ENCODE measurements at places on chromosomes 1 and 21.

DNA sequence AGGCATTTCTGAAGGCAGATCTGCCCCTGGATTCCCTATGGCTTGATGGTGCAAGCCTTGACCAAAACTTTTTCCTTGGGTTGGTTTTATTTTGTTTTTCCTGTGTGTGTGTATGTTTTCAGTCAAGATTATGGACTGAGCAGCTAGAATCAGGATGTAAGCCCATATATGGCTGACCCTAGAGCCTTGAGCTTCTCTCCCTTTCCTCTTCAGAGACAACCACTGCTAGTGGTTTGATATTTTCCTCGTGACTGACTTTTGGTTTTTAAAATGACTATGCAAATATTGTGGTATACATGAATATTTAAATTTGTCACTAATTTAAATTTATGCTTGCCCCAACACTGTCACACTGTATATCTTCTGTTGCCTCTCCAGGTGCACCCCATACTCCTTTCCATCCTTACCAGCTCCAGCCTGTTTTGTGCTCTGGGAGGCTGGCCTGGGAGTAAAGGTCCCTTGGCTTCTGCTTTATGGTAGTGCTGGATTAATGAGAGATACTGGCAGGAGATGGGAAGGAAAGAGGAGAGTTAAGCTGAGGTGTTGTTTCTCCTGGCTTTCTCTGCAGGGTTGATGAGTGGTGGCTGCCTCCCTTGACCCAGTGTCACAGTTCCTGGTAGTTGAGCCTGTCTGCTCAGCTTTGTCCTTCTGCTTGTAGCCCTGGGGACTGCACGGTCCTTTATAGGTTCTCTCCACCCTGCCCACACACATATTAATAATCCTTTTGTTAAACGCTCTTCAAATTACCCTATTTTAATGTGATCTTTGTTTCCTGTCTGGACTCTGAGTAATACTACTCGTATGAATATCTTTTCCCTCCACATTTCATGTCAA is 44.4 kb downstream of the RWDD3 start:
- DNase-seq = no peak

DNA sequence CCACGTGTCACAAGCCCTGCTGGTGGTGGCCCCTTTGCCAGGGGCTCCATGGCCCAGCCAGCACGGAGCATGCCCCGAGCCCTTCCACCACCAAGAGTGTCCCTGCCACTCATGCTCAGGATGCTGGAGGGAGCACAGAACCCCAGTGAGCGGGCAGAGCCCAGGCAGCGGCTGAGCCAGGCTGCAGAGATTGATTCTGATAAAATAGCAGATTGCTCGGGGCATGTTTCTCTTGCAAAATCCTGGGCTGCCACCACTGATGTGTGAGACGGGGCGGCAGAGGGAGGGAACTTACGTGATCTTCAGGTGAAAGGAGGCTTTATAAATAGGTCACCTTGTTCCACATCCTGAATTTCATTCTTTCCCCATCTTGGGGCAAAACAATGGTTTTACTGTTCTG is 53.2 kb downstream of the SPSB1 start:
- DNase-seq = no peak

GRCh38 chr1:178599087-178599486 is 86.2 kb downstream of the TEX35 start:
- DNase-seq = no peak

DNA sequence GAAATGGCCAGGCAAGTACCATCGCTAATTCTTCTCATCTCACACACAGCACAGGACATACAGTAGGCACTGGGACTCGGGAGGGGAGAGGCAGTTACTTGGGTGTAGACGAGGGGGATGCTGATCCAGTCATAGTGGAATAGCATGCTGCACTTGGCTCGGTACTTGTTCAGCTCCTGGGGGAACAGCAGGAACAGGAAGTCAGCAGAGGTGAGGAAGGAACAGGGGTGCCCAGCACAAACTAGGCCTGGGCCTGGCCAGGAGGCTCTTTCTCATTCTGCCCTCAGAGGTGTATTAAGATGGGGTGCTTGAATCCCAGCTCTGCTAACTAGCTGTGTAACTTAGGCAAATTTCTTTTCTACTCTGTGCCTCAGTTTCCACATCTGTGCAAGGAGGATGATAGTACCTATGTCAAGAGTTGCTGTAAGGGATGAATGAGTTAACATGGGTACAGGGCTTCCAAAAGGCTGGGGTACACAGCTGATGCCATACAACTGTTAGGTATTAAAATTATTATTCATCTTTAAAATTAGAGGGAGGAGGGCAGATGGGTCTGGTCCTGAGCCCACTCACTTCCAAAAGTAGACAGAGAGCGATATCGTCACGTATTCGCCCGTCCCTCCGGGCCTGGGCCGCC is 2.4 kb downstream of the BEST4 start:
- DNase-seq = no peak

- DNase-seq = peak; percentile 80
Measured at GRCh38 chr1:182259229-182259872, 132.2 kb downstream of the GLUL start.

DNA sequence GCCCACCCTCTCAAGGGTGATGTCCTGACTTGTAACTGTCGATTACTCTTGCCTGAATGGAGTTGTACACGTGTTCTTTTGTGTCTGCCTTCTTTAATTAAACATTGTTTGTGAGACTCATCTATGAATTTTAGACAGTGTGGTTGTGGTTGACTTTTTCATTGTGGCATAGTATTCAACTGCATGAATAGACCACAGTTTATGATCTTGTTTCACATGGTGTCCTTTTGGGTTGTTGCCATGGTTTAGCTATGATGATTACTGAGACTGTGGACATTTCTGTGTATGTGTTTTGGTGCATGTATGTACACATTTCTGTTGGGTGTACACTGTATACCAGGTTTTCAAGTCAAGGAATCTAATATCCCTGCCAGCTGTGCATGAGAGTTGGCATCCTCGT is 30.1 kb downstream of the PRMT2 start:
- no peak for DNase-seq

- DNase-seq = peak; percentile 96
Measured at GRCh38 chr1:215002471-215002870, 80.1 kb upstream of the KCNK2 start.

- DNase-seq = peak; percentile 59
Measured at GRCh38 chr1:59146651-59147358, 150.1 kb upstream of the FGGY start.

GRCh38 chr1:85585799-85586198 is 5.2 kb downstream of the CCN1 start:
- peak; percentile 83 for DNase-seq

- DNase-seq = peak; percentile 95
Measured at GRCh38 chr1:77832901-77833300, 53.5 kb downstream of the MIGA1 start.

- DNase-seq = no peak
Measured at GRCh38 chr1:183472488-183473216, at the start of gene SMG7. SMG7 (plus strand) TSS chr1:183472499; CDS start chr1:183472621, 122 bp downstream.

All from astrocyte of the spinal cord (primary cell).